Placental pericyte (primary cell): ENCODE measurements at places on chromosomes 12 and 14. TPM values are rescaled to one million over a fixed set of nuclear protein-coding genes. Genes with fewer than 3 reads are reported as not detected.

The SLC7A7 gene
- total RNA-seq: 7.4 and 26.5 TPM in 2 replicates

The NFATC4 gene
- total RNA-seq: 35.7 and 57.7 TPM in 2 replicates

The ENO2 gene
- total RNA-seq: 8.2 and 9.4 TPM in 2 replicates

The P2RX2 gene
- total RNA-seq: not detected in 2 replicates

The HEBP1 gene
- total RNA-seq: 8.9 and 27.4 TPM in 2 replicates

The LALBA gene
- total RNA-seq: not detected in 2 replicates

The TGFB3 gene
- 7.9 and 15.8 TPM in 2 replicates for total RNA-seq
